ENCODE measurements at places on chromosomes 2 and 18. TPM values are rescaled to one million over a fixed set of nuclear protein-coding genes. Genes with fewer than 3 reads are reported as not detected.

DNA sequence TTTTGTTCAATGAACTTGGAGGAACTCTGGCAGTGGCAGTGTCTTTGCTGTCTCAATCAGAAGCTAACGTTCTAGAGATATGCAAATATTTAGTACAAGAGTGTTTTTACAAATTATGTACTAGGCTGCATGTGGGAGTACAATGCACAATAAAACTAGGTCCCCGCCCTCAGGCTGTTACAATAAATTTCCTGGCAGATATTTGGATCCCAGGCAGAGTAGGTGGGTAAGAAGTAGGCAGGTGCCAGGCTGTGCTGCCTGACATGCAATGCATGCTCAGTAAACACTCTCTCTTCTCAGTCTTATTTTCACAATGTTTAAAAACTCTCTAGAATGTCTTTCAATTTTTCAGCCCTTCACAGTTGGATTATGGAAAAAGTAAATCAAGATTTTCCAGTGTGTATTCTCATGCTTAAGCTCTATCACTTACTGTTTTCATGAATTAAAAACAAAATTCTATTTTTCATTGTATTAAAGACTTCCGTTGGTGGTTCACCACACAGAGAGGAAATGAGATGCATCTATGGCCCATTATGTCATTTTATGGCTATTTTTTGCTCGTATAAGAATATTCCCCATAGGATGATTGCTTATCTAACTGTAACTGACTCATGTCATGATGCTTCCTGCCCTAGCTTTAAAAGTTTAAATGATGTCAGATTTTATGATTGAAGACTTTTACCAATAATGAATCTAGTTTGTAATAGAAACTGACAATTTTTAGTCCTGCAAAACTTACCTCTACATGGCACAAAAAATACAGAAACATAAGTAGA, 346.1 kb downstream of the RND3 start:
- peak overlapping the region; percentile 61 for H3K27ac ChIP-seq
- H3K4me1 ChIP-seq, result peaks cover 60% of the 10 kb centered on the region
- H3K36me3 ChIP-seq, result no peaks in the 10 kb centered on the region
- no peak overlapping the region for H3K4me3 ChIP-seq

GRCh38 chr18:14577971-14578370, 34.6 kb upstream of the POTEC start:
- H3K36me3 ChIP-seq, result no peaks in the 10 kb centered on the region
- no peaks in the 10 kb centered on the region for H3K27me3 ChIP-seq
- no peak for DNase-seq
- no peaks in the 10 kb centered on the region for H3K4me1 ChIP-seq

- no peak overlapping the region for H3K27ac ChIP-seq
- no peaks in the 10 kb centered on the region for H3K4me1 ChIP-seq
- DNase-seq, result no peak
- H3K36me3 ChIP-seq, result no peaks in the 10 kb centered on the region
- no peaks in the 10 kb centered on the region for H3K27me3 ChIP-seq
These were observed 110.6 kb downstream of the HS6ST1 start for GRCh38 chr2:128208023-128208422.

DNA sequence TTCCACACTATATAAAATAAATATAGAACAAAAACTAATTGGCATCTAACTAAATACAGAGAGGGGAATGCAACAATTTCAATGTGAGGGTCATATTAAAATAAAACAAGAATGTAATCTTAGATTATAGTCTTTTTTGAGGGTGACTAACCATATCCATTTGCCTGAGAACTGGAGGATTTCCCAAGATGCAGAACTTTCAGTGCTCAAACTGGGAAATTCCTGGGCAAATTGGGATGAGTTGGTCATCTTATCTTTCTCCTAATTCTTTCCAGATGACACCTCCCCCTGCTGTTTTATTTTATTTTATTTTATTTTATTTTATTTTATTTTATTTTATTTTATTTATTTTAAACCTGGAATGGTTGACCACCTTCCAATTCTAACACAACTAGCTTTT, 846.2 kb downstream of the SLC4A3 start:
- H3K36me3 ChIP-seq, result no peaks in the 10 kb centered on the region
- H3K4me3 ChIP-seq, result no peak overlapping the region
- H3K27me3 ChIP-seq, result no peaks in the 10 kb centered on the region

Gene OR6B3
- total RNA-seq, result not detected

Gene CYP26B1
- total RNA-seq, result 0.89 TPM

Gene CDH20
- not detected for total RNA-seq

Gene MOGAT1
- total RNA-seq, result not detected

Measured in osteocyte (in vitro differentiated cells).